Fibroblast of skin of abdomen (primary cell): ENCODE measurements at places on chromosomes 4 and X.

DNA sequence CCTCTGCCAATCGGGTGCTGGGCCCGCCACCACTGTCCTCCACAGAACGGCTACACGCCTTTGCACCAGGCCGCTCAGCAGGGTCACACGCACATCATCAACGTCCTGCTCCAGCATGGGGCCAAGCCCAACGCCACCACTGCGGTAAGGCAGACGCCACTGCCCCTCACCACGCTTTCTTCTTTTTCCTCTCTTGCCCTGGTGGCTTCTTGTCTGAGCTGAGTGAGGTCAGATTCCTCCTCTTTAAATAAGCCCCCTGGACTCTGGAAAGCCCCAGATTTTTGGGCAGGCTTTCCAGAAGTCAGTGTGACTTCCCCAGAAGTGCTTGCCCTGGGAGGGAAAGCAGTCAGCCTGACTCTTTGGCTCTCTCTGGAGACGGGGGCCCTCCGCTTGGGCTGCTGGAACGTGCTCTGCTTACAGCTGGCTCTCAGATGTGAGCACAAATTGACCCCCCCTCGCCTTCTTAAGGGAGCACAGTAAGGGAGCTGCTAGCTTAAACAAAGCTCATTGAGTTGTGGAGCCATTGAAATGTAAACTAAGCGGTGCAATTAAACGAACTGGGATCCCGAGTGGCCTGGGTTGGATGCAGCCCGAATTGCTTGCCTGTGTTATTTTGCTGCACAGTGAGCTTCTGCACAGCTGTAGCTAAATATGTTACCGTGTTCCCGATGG lies 243.1 kb downstream of the ANK2 start:
- peak; percentile 75 for DNase-seq

- no peak for DNase-seq
These were observed 164.4 kb downstream of the RBMX2 start for GRCh38 chrX:130566028-130566683.

- DNase-seq: peak; percentile 36
These were observed 94.6 kb downstream of the REELD1 start for GRCh38 chr4:146308951-146309350.

GRCh38 chr4:37467223-37467622 lies 219.0 kb downstream of the RELL1 start:
- no peak for DNase-seq

- no peak for DNase-seq
These were observed 36.6 kb downstream of the SYTL4 start for GRCh38 chrX:100695302-100695701.

DNA sequence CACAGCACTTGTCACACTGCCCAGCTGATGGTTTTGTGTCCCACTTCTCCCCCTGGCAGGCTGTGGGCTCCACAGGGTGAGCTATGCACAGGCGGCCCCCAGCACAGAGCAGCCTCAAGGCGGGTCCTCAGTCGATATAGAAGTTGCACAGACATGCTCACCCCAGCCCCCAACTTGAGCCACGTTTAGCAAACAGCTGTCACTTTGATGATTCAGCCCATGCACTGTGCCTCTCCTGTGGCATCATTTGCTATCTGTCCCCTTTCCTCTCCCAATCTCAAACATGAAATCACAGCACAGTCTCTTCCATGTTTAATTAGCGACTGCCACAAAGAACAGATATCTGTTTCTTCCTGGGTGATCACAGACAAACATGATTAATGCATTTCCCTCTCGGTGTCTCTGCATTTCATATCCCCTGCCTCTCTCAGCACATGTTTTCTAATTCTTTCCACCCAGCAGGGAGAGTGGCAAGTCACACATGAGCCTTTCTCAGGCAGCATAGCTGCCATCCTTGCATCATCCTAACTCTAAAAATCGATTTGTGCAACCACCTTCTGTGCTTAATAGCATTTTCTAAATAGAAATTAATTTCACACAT lies 204.9 kb downstream of the EVC2 start:
- no peak for DNase-seq

GRCh38 chr4:154294652-154295350 lies 196.8 kb downstream of the DCHS2 start:
- DNase-seq: no peak

GRCh38 chrX:15946783-15947580 lies 92.4 kb upstream of the AP1S2 start:
- peak; percentile 87 for DNase-seq

DNA sequence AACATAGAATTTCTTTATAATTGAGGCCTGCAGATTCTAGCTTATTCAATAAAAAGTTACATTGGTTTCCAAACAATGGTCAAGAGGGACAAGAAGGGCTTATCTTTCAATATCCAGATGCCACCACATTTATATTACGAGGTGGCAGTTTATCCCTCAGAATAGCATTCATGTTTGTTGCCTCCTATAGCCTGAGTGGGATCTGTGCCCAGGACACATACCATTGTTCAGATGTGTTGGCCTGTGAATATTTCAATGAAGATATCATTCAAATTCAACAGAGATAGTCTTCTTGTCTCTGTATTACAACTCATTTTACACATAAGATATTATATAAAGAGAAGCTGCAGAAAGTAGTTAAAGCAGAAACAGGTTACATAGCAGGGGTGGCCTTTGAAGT lies 20.5 kb downstream of the GLRB start:
- peak; percentile 42 for DNase-seq

DNA sequence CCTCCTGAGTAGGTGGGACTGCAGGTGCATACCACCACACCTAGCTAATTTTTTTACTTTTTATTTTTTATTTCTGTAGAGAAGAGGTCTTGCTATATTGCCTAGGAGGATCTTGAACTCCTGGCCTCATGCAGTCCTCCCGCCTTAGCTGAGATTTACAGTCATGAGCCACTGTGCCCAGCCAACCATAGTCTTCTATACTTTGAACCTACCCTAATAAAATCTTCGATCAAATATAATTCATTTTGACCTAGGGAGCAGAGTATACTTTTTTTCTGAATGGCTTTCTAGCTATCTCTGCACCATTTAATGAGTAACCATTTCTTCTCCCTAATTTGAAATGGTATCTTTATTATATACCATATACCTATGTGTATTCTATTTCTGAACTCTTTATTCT lies 6.7 kb downstream of the ETFDH start:
- no peak for DNase-seq

- DNase-seq: peak; percentile 93
These were observed 123.4 kb downstream of the SPCS3 start for GRCh38 chr4:176443117-176443516.

GRCh38 chr4:123068081-123068480 lies 145.7 kb upstream of the NUDT6 start:
- DNase-seq: peak; percentile 48

- DNase-seq: peak; percentile 24
These were observed 18.6 kb downstream of the PSMD10 start for GRCh38 chrX:108072746-108073145.

- peak; percentile 21 for DNase-seq
These were observed 32.8 kb upstream of the REST start for GRCh38 chr4:56874923-56875322.

DNA sequence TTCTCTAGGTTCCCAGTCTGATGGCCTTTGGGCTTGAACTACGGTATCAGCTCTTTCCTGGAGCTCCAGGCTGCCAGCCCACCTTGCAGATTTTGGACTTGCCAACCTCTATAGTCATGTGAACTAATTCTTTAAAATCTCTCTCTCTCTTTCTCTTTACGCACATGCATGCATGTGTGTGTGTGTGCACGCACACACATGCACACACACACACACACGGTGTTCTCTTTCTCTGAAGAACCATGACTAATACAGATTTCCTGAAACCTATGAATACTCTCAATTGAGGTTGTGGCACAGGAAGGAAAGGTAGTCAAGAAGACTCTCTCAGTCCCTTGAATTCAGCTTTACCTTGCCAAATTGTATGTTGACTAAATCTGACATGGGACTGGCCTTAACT lies 6.2 kb upstream of the ZCCHC13 start:
- no peak for DNase-seq

DNA sequence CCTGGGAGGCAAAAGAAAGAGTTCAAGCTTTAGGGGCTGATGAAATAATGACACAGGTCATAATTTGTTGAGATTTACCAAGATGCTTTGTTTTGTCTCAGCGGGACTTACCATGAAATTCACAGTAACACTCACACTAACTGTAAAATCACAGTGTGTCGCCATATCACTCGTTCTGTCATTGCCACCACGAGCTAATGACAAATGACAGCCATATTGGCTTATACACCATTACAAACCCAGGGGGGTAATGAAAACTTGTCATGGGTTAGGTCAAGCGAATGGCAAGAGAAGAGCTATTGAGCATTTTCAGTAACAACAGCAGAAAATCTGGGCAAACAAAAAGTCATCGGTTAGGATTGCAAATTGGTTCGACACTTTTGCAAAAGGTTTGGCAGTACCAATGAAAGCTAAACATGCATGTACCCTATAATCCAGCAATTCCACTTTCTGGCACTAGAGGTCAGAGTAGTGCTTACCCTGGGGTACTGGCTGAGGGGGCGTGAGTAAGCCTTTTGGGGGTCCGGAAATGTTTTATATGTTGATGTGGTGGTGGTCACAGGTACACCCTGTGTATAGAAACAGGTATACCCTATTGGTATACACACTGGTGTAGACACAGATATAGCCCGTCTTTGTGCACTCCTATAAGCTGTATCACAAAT lies 83.9 kb upstream of the RAI2 start:
- peak; percentile 0 for DNase-seq

DNA sequence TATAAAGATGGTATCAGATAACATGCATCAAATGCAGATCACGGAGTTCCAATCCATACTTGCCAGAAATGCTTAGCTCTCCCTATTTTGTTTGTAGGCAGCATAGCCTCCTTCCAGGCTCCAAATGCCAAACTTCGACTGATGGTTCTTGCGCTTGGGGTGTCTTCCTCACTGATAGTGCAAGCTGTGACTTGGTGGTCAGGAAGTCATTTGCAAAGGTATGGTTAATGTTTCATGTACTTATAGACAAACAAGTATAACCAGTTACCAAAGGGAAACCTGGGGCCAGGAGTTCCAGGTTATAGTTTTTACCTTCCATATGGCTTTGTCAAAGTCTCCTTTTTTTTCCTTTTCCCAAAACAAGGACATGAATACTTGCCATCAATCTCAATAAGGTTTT lies 5.3 kb downstream of the CWH43 start:
- DNase-seq: no peak

DNA sequence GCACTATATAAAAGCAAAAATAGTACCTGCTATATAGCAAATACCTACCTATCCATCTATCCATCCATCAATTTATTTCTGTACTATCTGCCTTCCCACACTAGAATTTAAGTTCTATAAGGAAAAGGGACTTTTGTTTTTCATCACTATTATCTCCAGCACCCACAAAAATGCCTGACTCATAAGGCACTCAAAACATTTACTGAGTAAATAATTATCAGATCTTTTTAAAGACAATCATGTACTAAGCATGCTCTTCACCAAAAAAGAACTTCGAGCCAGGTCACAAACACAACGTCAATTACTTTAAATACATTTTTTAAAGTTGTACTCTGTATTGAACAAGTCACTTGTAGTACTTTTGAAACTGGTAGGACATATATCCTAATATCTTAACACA lies 119.9 kb downstream of the FBXW7 start:
- peak; percentile 36 for DNase-seq

GRCh38 chrX:54964766-54965497 lies 29.1 kb downstream of the PFKFB1 start:
- DNase-seq: no peak

DNA sequence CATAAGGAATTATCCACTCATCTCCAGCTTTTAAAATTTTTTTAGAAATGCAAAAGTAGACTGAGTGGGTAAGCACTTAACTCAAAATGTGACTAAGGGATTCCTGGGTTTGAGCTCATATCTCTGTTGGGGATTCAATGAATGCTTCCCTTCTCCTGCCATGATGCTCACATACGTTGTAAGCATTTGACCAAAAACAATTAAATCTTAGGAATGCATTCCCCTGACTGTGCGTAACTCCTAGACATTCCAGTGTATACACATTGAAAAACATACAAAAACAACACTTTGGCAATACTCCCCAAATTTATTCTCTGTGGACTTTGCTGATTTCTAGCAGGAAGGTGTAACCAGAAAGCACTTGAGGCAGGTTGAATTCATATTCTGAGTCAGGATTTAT lies 29.8 kb downstream of the SPANXA2 start:
- peak; percentile 36 for DNase-seq

DNA sequence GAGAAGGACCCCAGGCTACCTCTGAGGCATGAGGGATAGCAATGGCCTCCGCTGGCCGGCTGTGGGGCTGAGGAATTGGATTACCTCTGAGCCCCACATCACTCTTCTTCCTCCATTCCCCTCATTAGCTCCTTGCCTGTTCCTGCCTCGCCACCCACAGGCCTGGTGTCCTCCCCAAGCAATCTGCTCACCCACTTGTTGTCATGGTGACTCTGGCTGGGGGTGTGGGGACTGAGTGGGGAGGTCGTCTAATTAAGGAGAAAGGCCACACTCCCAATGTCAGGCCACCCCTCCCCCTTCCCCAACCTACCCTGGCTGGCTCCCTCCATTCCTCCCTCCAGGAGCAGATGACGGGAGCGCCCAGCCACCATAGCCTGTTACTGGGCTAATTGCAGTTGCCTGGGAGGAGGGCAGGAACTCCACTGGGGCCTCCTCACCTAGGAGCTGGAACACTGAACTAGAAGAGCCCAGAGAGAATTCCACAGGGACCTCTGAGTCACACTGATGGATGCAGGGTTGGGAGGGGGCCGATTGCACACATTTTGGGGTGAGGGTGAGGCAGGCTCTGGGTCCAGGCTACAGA lies 20.7 kb downstream of the NALF2 start:
- DNase-seq: no peak

DNA sequence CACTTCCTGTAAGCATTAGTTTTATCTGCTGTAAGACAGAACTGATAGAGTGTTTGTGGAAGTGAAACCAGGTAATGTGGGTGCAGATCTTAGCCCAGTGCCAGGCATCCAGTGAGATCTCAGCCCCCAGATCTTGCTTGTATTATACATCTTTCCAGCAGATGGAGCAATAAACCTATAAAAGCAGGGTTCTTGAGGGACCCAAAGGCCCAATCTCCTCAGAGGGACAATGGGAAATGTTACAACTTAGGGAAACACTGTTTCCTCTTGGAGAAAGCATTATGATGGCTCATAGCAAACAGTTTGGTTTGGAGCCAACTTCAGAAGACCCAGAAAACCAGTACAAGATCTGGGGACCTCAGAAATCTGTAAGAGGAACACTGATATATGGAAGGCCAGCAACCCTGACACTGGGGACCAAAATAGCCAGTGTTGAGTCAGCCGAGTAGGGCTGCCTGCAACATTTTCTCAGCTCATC lies 206.3 kb downstream of the SLC7A11 start:
- peak; percentile 77 for DNase-seq

GRCh38 chr4:16843831-16844508 lies 54.5 kb downstream of the LDB2 start:
- DNase-seq: peak; percentile 84

- DNase-seq: peak; percentile 31
These were observed 6.8 kb upstream of the ANOS1 start for GRCh38 chrX:8738588-8739189.

- DNase-seq: no peak
These were observed 165.0 kb downstream of the AMELX start for GRCh38 chrX:11458170-11458569.

- peak; percentile 75 for DNase-seq
These were observed 1075.7 kb upstream of the PABPC4L start for GRCh38 chr4:135277068-135277979.
